ENCODE measurements at places on chromosomes 2 and 18. TPM values are rescaled to one million over a fixed set of nuclear protein-coding genes. Genes with fewer than 3 reads are reported as not detected.

GRCh38 chr18:40215979-40216378 is 1739.1 kb upstream of the PIK3C3 start:
- no peak for DNase-seq

DNA sequence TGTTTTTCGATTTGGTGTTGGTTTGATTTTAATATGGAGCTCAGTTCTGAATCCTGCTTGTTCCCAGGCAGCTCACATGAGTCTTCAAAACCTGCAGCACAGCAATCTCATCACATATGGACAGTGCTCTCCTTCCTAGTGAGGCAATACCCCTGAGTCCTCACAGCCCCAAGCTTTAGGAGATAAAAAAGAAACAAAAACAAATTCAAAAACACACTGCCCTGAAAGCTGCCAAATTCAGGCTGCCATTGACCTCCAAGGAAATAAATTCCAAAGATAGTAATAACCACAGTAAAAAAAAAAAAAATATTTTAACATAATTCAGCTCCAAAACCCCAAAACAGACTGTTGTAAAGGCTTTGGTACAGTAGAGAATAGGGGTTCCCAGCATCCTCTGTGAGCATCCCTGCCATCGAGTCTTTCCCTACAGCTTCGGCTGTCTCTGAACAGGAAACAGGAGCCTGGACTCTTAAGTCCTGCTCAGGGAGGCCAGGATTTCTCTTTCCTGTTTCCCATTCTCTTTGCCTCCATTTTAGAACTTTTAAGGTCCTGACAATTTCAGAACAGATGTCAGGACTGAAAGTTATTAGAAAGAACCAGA is 14.7 kb upstream of the SP3 start:
- DNase-seq = no peak

GRCh38 chr2:240401781-240402551 is 33.5 kb upstream of the GPC1 start:
- peak; percentile 61 for DNase-seq

GRCh38 chr2:207258263-207258991 is 92.7 kb upstream of the KLF7 start:
- DNase-seq = no peak

GRCh38 chr2:8430628-8431027 is 251.2 kb upstream of the ID2 start:
- DNase-seq = no peak

The GPC1 gene
- total RNA-seq = 291 TPM
